Progenitor cell of endocrine pancreas (in vitro differentiated cells): ENCODE measurements at places on chromosomes 6 and 20. TPM values are rescaled to one million over a fixed set of nuclear protein-coding genes. Genes with fewer than 3 reads are reported as not detected.

DNA sequence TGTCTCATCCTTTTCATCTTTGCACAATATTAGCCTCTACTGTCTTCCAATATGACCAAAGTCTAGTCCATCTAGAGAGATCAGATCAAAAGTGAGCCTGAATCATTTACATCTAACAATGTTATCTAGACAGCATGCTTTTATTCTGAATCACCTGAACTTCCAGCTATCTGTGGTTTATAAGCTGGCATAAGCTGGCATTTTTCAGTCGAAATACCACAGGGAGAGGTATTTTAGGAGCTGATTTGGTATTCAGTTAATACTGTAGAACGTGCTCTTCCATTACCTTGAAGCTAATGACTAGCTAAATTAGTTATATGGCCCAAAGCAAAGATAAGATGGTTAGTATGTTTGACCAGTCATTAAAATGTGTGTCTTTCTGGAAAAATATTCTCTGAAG lies 188.3 kb upstream of the AGPAT4 start:
- DNase-seq, result no peak

The MUCL3 gene
- total RNA-seq, result 0.05 TPM in 1 of 2 replicates, not detected in the other

The SFT2D1 gene
- 25.4 and 29.8 TPM in 2 replicates for total RNA-seq

The STMND1 gene
- 0.13 and 0.22 TPM in 2 replicates for total RNA-seq

DNA sequence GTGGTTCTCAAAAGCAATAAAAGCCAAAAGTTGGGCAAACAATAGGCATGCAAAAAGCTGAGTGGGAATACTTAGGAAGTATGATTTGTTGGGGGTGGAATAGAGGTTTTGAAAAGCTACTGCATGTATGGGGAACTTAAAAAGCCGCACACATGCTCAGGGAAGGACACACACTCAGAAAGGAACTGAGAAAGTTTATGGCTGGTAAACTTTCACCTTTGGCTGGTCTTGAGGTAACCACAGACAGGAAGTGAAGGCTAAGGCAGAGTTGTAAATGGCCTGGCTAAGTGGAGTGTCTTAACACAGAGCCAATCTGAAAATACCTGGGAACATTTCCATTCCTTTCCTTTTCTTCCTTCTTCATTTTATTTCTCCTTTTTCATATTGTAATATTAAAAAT lies 134.5 kb upstream of the EXOC2 start:
- DNase-seq, result no peak

DNA sequence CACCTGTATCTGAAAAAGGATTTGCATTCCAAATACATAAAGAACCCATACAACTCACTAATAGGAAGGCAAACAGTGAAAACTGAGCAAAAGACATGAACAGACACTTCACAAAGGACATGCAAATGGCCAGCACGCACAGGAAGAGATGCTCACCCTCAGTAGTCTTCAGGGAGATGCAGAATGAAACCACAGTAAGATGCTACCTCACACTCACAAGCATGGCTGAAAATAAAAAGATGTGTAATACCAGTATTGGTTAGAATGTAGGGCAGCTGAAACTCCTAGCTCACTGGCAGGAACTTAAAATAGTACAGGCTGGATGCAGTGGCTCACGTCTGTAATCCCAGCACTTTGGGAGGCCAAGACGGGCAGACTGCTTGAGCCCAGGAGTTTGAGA lies 64.6 kb downstream of the SNX5 start:
- DNase-seq, result no peak

The TNFRSF6B gene
- not detected in 2 replicates for total RNA-seq

DNA sequence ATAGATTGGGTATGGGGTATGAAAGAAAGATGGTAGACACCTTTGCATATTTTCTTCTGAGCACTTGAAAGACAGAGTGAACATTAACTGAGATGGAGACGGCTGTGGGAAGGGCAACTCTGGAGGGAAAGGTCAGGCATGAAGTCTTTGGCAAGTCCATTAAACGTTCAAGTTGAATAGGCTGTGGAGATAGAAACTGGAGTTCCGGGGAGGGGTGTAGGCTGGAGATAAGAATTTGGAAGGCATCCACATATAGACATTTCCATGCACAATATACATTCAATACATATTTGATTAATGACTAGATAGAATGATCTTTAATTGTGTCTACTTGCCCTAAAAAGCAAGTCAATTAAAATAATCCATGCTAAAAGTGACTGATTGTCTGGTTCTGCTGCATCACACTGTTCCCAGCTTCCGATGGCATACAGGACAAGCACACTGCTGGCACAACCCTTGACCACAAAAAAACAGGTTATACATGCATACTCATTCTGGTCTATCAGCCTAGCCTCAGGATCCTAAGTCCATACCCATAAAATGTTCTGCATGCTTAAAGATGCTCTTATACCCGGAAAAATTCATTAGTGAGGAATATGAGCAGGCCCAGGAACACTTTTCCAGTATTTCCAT lies 1.9 kb upstream of the MYLK4 start:
- DNase-seq, result no peak

The ADTRP gene
- total RNA-seq, result not detected in 2 replicates

GRCh38 chr6:33846226-33846625 lies 42.4 kb upstream of the MLN start:
- DNase-seq, result no peak

The DIDO1 gene
- total RNA-seq, result 68.2 and 71.2 TPM in 2 replicates

DNA sequence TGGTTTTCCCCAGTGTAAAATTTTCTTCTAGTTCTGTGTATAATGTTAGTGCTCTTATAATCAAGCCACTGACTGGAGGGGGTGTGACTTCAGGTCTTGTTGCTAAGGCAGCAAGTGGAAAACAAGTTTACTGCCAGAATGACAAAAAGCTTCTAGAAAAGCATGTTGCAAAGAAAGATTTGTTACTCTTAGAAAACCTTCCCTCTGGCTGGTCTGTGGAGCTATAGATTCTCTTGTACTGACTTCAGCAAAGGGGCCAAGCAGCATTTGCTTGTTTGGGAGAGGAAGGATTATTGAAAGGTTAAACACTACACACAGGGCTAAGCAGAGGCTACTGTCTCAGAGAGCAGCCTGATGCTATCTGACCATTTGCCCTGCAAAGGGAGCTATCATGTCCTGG lies 288.8 kb downstream of the BTBD9 start:
- DNase-seq, result no peak

The ARFRP1 gene
- 51.0 and 53.8 TPM in 2 replicates for total RNA-seq

DNA sequence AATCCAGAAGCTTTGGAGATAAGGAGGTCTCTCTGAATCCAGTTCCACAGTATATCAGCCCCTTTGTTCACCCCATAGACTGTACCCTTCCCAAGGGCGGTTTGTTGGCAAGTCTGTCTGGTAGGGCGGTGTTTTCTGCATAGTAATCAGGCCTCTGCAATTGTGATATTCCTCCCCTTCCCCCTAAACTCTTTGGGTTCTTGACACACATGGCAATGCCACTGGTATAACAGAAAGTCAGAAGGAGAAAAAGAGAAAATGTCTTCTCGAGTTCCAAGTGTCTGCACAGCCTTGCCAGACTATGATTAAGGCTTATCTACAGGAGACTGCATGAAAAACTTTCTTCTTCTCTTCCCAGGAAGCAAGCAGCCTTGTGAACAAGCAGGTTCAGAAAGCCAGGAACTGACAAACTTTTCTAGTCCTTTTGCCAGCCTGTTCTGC lies 45.6 kb downstream of the FOXO3 start:
- DNase-seq, result no peak

The GINM1 gene
- total RNA-seq, result 25.9 and 26.3 TPM in 2 replicates

DNA sequence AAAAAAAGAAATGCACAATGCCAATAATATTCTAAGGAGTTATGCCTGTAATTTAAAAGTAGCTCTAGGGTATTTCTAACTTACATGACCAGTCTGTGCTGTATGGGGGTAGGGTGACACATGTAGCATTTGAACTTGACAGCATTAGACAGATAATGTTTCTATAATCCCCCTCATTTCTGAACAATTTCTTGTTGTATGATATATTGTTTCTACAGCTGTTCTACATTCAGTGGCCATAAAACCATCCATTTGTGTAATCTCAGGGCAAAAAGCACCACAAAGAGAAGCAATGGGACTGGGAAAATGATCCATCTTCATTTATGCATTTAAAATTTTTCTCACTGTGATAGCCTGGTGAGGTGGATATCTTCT lies 767.8 kb downstream of the TFAP2A start:
- no peak for DNase-seq

GRCh38 chr6:169425628-169426370 lies 172.2 kb upstream of the THBS2 start:
- DNase-seq, result no peak

The BPIFB2 gene
- not detected in 2 replicates for total RNA-seq

DNA sequence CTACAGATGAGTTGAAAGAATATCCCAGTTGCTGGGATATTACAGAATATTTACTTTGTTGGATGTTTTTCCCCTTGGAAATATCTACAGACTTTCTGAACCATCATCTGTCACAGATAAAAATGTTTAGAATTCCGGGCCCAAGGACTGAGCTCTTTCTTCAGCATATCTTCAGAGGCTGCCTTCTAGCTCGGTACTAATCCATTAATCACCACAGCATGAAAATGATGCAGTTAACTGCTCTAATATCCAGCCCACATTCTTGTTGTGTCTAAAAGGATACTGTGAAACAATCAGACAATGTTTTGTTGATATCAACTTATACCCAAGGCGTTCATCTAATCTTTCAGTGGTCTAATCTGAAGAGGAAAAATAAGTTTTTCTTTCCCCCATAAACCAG lies 247.4 kb downstream of the TBC1D32 start:
- DNase-seq, result no peak

GRCh38 chr6:148443798-148444560 lies 101.3 kb downstream of the SASH1 start:
- no peak for DNase-seq

GRCh38 chr6:80872199-80872950 lies 765.9 kb downstream of the BCKDHB start:
- no peak for DNase-seq

GRCh38 chr6:138465007-138465645 lies 34.2 kb downstream of the NHSL1 start:
- no peak for DNase-seq

The RAET1G gene
- not detected in 2 replicates for total RNA-seq

The TRIM40 gene
- total RNA-seq, result not detected in 2 replicates

DNA sequence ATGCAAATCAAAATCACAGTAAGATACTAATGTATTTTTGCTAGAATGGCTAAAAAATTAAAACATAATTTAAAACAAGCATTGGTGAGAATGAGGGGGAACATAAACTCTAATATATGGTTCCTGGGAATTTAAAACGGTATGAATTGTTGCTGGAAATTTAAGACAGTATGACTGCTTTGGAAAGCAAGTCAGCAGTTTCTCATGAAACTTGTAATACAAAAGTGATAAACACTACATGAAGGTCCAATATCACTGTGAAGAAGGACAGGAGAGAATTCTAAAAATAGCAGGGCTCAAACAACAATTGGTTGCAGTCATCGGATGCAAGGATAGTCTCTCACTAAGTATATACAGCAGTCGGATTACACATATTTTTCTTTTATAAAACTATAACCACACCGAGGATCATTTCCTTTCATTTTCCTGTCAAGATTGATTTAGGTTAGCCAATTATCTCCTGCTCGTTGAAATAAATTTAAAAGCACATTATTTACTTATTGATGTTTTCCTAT lies 18.5 kb upstream of the PRSS16 start:
- DNase-seq, result no peak

DNA sequence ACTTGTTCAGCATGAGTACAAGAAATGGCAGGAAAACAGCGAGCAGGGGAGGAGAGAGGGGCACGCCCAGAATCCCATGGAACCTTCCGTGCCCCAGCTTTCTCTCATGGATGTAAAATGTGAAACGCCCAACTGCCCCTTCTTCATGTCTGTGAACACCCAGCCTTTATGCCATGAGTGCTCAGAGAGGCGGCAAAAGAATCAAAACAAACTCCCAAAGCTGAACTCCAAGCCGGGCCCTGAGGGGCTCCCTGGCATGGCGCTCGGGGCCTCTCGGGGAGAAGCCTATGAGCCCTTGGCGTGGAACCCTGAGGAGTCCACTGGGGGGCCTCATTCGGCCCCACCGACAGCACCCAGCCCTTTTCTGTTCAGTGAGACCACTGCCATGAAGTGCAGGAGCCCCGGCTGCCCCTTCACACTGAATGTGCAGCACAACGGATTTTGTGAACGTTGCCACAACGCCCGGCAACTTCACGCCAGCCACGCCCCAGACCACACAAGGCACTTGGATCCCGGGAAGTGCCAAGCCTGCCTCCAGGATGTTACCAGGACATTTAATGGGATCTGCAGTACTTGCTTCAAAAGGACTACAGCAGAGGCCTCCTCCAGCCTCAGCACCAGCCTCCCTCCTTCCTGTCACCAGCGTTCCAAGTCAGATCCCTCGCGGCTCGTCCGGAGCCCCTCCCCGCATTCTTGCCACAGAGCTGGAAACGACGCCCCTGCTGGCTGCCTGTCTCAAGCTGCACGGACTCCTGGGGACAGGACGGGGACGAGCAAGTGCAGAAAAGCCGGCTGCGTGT lies 11.6 kb downstream of the TNFAIP3 start:
- no peak for DNase-seq

DNA sequence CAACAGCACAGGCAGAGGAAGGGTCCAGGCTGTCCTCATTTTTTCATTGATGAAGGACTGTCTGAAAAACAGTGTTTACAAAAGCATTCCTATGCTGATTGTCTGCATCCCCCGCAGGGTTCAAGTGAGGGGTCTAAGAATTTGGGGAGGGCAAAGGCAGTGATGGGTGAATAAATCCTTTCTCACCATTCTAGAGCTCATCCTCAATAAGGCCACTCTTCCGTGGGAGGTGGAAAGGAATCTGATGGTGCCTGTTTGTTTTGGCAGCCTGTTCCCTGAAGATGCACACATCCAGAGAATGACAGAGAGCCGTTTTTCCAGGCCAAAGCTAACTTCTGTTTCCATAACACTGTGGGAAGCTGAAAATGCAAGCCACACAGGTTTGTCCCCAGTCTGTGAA lies 164.5 kb downstream of the MOXD1 start:
- no peak for DNase-seq

The ZC3H12D gene
- 0.48 and 0.71 TPM in 2 replicates for total RNA-seq

DNA sequence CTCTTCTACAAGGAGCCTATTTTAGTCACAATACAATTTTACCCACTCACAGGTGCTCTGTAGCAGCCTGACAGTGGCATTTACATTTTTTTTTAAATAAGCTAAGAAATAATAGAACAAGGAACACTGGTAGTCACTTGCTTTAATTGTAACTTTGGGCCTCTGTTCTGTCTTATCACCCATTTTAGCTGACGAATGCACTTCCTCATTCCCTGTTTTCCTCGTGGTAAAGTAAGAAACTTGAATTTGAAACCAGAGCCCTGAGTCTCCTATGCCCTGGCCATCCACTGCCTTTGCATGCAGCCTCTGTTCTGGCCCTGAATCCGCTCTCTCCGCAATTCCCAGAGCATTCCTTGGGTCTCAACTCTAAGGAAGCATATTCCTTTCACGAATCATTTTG lies 550.6 kb downstream of the PTPRT start:
- no peak for DNase-seq

DNA sequence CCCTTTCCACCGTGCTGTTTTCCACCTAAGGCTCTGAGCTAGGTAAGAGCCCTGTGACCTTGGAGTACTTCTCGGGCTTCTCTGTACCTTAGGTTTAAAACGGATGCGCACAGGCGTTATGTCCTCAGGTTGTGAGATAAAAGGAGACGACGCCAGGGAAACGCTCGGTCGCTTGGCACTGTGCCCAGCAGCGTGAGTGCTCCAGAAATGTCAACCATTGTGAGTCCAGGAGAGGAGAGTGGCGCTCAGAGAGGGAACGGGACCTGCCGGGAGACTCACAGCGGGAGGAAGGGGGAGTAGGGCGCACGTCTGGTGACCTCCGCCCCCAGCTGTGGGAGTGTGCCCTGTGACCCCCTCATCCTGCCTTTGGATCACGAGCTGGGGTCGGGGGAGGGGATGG lies 33.8 kb upstream of the SCRT2 start:
- no peak for DNase-seq

The HDGFL1 gene
- not detected in 2 replicates for total RNA-seq

The RSPO3 gene
- total RNA-seq, result 0.36 and 0.43 TPM in 2 replicates
